NCI-H524 (cell line): ENCODE measurements at places on chromosomes 7 and 10.

DNA sequence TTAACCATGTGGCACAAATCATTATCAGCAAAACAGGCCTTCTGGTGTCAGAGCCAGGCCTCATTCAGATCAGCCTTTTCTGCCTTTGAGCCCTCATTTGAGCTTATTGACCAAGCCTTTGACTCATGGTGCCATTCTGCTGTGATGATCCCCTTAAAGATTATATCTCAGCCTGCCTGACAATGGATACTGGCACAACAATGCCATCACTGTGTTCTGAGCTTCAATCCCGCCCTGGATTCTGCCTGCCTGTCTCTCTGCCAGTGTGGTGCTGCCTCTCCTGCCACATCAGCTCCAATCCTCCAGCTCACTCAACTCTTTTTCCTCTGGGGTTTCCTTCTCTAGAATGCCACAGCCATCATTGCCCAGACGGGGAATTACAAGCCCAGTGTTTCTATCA lies 52.6 kb downstream of the SRI start:
- no peak for DNase-seq

GRCh38 chr10:73099141-73099540 lies 2.5 kb upstream of the P4HA1 start:
- no peak for DNase-seq

- DNase-seq = no peak
Observed at GRCh38 chr10:48498940-48499510, 105.8 kb downstream of the ARHGAP22 start.

GRCh38 chr7:77537136-77537777 lies at the start of gene PTPN12:
Gene PTPN12, plus strand, starts transcription at chr7:77537295. Its CDS starts 252 bp downstream, at chr7:77537547.
- DNase-seq = peak; percentile 45

- no peak for DNase-seq
Observed at GRCh38 chr7:101882005-101882421, 64.6 kb downstream of the CUX1 start.

GRCh38 chr10:122554131-122555036 lies 6.2 kb upstream of the DMBT1 start:
- DNase-seq = no peak

- DNase-seq = no peak
Observed at GRCh38 chr7:120856198-120856597, 1.7 kb downstream of the TSPAN12 start.

DNA sequence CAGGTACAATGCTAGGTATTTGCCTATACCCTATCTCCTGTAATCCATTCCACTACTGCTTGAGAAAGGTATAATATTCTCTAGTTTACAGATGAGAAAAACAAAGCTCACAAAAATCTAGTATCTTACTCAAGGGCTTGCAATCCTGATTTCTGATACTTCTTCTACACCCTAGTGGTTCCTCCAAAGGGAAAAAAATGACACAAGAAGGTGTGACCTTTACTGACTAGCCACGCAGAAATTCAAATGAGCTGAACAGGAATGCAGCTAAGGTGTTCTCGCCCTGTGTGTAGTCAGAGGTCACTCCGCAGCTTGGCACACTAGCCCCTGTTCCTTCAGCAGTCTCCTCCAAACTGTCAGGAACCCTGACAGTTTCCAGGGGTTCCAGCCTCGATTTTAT lies 59.5 kb upstream of the TM9SF3 start:
- no peak for DNase-seq

- no peak for DNase-seq
Observed at GRCh38 chr10:94294168-94294567, 68.6 kb downstream of the NOC3L start.

- DNase-seq = no peak
Observed at GRCh38 chr10:97598407-97599271, 9.1 kb downstream of the C10orf62 start.

DNA sequence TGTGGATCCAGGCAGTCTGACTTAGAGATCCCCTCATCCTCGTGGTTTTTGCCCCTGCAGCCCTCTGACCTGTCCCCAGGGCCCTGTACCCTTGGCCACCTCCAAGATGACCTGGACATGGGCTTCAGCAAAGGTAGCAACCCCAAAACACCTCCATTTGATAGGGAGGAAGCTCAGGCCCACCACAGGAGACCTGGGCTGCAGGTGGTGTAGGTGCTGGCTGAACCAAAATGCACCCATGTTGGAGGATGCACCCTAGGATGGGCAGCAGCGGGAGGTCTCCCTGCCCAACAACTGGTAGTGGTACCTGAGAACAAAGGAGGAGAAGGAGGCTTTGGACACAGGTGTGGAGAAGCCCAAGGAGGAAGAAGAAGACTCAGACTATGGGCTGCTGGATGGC lies 188.7 kb downstream of the ZNF716 start:
- no peak for DNase-seq

DNA sequence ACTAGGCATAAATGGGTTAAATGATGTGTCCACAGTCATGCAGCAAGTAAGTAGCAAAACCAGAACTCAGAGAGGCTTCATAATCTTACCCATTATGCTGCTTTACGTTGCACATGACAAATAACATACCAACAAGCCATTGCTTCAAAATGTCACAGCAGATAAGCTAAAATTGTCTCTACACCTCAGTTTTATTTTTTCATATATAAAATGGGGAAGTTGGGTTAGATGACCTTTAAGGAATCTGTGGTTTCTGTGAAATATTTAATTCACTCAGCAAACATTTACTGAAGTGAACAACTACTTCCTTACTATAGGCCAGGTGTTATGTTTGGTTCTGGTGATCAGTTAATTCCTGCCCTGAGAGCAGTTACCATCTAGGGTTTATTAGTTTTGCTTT lies 2.2 kb upstream of the ASCC1 start:
- DNase-seq = no peak

- DNase-seq = peak; percentile 33
Observed at GRCh38 chr7:50595491-50596102, 30.4 kb upstream of the DDC start.

DNA sequence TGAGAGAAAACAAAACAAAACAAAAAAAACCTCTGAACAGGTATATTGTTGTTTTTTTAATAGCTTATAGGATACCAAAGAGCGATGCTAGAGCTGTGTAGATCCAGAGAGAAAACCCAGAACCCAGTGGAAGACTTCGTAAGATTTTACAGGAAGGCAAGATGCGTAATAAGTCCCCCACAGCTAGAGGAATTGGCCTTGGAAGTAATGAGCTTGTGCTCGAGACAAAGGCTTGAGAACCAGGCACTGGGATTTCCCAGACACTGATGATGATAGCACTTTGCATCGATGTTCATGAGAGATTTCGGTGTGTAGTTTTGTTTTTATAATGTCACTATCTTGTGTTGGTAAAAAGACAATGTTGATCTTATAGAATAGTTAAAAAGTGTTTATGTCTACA lies 821.5 kb upstream of the IGFBP3 start:
- no peak for DNase-seq

DNA sequence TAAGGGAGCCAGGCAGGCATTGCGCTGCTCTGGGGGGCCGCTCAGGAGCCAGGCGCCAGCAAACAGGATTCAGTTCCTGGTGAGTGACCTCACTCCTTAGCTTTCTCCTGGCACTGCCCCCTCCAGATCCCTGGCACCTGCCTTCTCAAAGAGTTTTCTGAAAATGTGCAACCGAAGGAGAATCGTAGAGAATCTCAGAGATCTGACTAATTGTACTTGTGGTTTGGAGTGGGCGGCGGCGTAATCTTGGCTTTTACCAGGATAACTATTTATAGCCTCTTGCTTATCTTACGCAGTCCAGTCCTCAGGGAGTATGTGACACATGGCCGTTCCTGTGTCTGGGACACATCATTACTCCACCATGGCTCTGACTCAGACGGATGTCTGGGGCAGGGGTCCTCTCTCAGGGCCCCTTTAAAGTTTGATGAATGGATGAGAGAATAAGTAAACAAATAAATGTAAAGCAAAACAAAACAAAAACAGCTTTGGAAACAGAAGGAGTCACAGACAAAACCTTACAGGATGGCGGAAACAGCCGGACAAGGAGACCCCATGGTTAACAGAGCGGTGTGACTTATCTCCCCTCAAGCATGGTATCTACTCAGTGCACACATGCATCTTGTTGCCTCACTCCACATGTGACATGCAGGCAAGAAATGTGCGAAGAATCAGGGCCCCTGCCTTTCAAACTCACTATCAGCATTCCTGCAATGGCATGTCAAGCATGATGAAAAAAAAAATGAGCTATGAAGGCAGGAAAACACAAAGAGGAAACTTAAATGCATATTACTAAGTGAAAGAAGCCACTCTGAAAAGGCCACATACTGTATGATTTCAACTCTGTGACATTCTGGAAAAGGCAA lies 99.7 kb downstream of the TNS3 start:
- DNase-seq = no peak

GRCh38 chr10:29922892-29923291 lies 136.5 kb downstream of the JCAD start:
- DNase-seq = no peak

- DNase-seq = no peak
Observed at GRCh38 chr7:99010281-99010680, 131.9 kb downstream of the TRRAP start.

DNA sequence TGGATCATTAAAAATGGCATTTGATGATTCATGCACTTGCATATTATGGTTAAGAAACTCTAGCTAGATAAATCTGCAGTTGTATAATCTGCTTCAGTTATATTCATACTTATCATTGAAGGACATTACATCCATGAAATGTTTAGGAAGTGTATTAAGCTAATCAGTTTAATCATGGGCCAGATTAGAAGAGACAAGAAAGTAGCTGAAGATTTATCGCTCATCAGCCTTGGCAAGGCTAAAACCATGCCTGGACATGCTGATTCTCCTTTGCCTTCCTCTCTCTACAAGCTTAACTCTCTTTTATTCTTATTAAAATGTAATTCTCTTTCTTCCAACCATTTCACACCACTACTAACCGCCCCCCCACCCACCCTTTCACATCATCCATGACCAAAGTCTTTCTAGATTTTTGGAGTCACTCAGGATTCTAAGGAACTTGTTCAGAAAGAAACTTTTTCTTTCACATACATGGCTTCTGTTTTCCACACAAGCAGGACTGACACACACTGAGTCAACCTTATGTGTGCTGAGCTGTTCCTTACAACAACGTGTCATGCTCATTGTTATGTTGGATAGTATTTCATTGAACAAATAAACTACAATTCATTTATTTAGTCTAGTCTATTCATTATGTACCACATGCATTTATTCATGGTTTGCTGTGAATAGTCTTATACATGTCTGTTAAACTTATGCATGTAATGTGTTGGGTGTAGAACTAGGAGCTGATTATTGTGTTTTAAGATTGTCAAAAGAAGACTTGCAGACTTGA lies 227.3 kb upstream of the SP8 start:
- no peak for DNase-seq

DNA sequence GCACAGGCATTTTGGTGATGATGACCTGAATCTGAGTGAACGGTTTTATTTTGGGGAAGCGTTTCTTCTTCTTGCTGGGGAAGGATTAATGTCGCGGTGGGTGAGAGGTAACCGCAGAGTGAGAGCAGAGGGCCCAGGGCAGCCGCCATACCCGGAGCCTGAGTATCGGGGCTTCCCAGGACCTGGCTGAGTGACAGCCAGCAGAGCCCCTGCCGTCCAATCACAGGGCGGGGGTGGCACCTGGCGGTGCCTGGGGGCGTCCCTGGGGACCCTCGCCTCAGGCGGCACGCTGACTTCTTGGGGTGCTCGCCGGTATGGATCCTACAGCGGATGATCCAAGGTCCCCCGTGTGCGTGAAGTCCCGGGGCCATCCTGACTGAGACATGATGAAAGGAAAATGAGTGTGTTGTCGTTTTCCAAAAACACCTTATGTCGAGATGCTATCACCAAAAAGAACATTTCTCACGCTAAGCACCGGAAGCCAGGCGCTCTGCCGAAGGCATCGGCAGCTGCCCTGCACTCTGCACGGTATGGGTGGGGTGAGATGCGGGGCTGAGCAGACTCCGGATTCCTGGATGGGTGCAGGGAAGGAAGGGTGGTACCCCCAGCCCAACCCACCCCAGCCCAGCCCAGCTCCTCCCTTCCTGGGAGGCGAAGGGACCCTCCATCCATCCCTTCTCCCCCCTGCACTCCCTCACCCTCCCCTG lies 227.9 kb upstream of the SHH start:
- no peak for DNase-seq
